Colonic mucosa (tissue), 4 donors: ENCODE measurements at places on chromosomes 6 and 20. TPM values are rescaled to one million over a fixed set of nuclear protein-coding genes. Genes with fewer than 3 reads are reported as not detected.

- peaks cover 14% of the 10 kb centered on the region for H3K36me3 ChIP-seq
- H3K4me3 ChIP-seq = peak overlapping the region; percentile 60
- H3K27ac ChIP-seq = peak overlapping the region; percentile 96
Observed at GRCh38 chr6:31729979-31730630, 1.0 kb upstream of the DDAH2 start.

- DNase-seq = peak; percentile 81
- H3K4me1 ChIP-seq = peaks cover 13% of the 10 kb centered on the region
- H3K27me3 ChIP-seq = no peaks in the 10 kb centered on the region
- H3K27ac ChIP-seq = peak overlapping the region; percentile 63
- H3K4me3 ChIP-seq = no peak overlapping the region
- no peaks in the 10 kb centered on the region for H3K36me3 ChIP-seq
Observed at GRCh38 chr6:149895048-149895590, 2.8 kb downstream of the RAET1E start.

- no peaks in the 10 kb centered on the region for H3K36me3 ChIP-seq
- no peaks in the 10 kb centered on the region for H3K4me1 ChIP-seq
- H3K27me3 ChIP-seq = peaks cover 15% of the 10 kb centered on the region
Observed at GRCh38 chr20:3753501-3754275, 13.9 kb downstream of the ADISSP start.

DNA sequence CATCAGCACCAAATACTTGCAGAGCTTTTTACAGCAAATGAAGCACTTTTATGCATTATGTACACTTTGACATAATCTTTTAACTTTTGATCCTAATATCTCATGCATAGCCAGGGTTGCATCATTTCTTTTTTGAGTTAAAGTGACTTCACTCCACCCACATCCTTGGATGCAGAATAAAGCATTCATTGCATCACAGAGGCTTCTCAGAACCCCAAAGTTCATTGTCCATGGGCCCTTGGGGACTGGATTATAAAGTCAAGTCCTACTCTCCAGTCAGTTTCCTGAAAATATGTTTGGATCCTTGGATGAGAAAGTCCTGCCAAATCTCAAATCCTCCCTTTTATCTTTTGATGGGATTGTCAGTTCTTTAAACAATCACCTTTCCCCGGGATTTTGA, 10.6 kb upstream of the EFHC1 start:
- H3K27ac ChIP-seq = no peak overlapping the region
- no peak overlapping the region for H3K4me3 ChIP-seq

- no peaks in the 10 kb centered on the region for H3K27me3 ChIP-seq
- no peaks in the 10 kb centered on the region for H3K4me1 ChIP-seq
- no peak overlapping the region for H3K27ac ChIP-seq
- no peak for DNase-seq
- H3K36me3 ChIP-seq = no peaks in the 10 kb centered on the region
- no peak overlapping the region for H3K4me3 ChIP-seq
Observed at GRCh38 chr6:135932651-135933050, 81.2 kb downstream of the PDE7B start.

- H3K27ac ChIP-seq = no peak overlapping the region
- no peaks in the 10 kb centered on the region for H3K27me3 ChIP-seq
- no peaks in the 10 kb centered on the region for H3K36me3 ChIP-seq
- no peak for DNase-seq
- H3K4me1 ChIP-seq = no peaks in the 10 kb centered on the region
- H3K4me3 ChIP-seq = no peak overlapping the region
Observed at GRCh38 chr6:106118835-106119431, 32.8 kb downstream of the PRDM1 start.

DNA sequence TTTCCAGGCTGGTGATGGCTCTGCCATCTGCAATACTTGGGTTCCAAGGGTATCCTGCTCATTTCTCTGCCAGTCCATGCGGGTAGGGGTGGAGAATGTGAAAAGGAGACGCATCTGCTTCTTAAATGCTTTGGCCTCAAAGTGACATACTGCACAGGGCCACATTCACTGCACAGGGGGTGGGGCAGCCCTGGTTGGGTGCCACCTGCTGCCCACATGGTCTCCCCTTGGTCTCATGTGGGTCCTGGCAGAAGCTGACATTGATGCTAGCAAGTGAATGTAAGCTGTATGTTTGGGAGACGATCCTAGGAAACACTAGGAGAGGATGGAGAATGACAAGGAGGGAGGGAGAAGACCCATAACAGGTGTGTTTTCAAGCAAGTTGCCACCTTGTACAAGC, 140.9 kb downstream of the EDN3 start:
- H3K27me3 ChIP-seq = no peaks in the 10 kb centered on the region
- H3K27ac ChIP-seq = no peak overlapping the region
- H3K4me3 ChIP-seq = no peak overlapping the region
- no peak for DNase-seq

Gene COL21A1
- total RNA-seq = 1.9 TPM
